CD8-positive, alpha-beta memory T cell (primary cell): ENCODE measurements at places on chromosomes 12 and 14.

- no peaks in the 10 kb centered on the region for H3K36me3 ChIP-seq
- H3K4me1 ChIP-seq, result no peaks in the 10 kb centered on the region
- no peaks in the 10 kb centered on the region for H3K27me3 ChIP-seq
- no peak overlapping the region for H3K27ac ChIP-seq
- no peak for DNase-seq
- no peak overlapping the region for H3K4me3 ChIP-seq
Observed at GRCh38 chr14:37318938-37319337, 121.2 kb downstream of the MIPOL1 start.

DNA sequence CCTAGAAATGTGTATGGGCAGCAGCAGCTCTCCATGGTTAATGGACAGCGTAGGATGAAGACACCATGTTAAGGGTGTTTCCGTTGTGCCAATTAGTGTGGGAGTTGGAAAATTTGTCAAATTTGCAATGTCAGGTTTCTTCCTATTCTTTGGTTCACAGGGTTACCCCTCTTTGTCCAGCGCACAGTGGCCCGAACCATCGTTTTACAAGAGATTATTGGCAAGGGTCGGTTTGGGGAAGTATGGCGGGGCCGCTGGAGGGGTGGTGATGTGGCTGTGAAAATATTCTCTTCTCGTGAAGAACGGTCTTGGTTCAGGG lies 26.0 kb upstream of the TAMALIN start:
- no peak overlapping the region for H3K4me3 ChIP-seq
- H3K27ac ChIP-seq, result no peak overlapping the region
- no peaks in the 10 kb centered on the region for H3K27me3 ChIP-seq
- DNase-seq, result no peak
- H3K4me1 ChIP-seq, result peaks cover 6% of the 10 kb centered on the region
- H3K36me3 ChIP-seq, result no peaks in the 10 kb centered on the region

- H3K4me1 ChIP-seq, result no peaks in the 10 kb centered on the region
- no peaks in the 10 kb centered on the region for H3K36me3 ChIP-seq
- no peaks in the 10 kb centered on the region for H3K27me3 ChIP-seq
- no peak for DNase-seq
- no peak overlapping the region for H3K4me3 ChIP-seq
Observed at GRCh38 chr14:27091973-27092372, 494.1 kb upstream of the NOVA1 start.

- no peak overlapping the region for H3K27ac ChIP-seq
- no peaks in the 10 kb centered on the region for H3K27me3 ChIP-seq
- no peaks in the 10 kb centered on the region for H3K4me1 ChIP-seq
- H3K36me3 ChIP-seq, result no peaks in the 10 kb centered on the region
- DNase-seq, result no peak
Observed at GRCh38 chr12:107264667-107265066, 171.3 kb upstream of the CRY1 start.
